Cerebellum (tissue), 4 donors: ENCODE measurements at places on chromosomes 5 and 9. TPM values are rescaled to one million over a fixed set of nuclear protein-coding genes. Genes with fewer than 3 reads are reported as not detected.

ARID3C gene
- total RNA-seq: 0.45 TPM

PCDHGA12 gene
- total RNA-seq: 20.1 TPM

RNF183 gene
- total RNA-seq: not detected

SPATA31A3 gene
- total RNA-seq: not detected

EQTN gene
- 0.73 TPM for total RNA-seq
